NCI-H510A (cell line): ENCODE measurements at places on chromosomes 7 and 10.

GRCh38 chr10:6713716-6714115, 133.6 kb upstream of the PRKCQ start:
- DNase-seq: no peak

- DNase-seq: no peak
Observed at GRCh38 chr7:100914879-100915447, 19.3 kb upstream of the ACHE start.

GRCh38 chr10:132396494-132397035, 435 bp upstream of the PWWP2B start:
- DNase-seq: peak; percentile 53

DNA sequence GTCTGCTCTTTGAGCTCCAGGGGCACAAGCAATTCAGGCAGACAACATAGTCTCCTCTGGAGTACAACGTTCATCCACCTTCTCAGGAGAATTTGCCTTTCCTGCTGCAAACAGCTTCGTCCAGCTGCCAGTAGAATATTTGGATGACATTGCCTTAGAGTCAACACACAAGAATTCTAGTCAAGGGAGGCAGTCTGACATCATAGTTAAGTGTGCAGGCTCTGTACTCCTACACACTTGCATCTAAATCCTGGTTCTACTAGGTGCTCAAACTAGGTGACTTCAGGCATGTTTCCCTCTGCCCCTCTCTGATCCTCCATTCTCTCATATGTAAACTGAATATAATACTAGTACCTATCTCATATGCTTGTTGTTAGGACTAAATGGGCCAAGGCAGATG, 314.8 kb downstream of the HPSE2 start:
- DNase-seq: no peak

GRCh38 chr10:12428447-12429135, 79.2 kb downstream of the CAMK1D start:
- no peak for DNase-seq

GRCh38 chr7:40288827-40289226, 154.0 kb downstream of the SUGCT start:
- DNase-seq: no peak

DNA sequence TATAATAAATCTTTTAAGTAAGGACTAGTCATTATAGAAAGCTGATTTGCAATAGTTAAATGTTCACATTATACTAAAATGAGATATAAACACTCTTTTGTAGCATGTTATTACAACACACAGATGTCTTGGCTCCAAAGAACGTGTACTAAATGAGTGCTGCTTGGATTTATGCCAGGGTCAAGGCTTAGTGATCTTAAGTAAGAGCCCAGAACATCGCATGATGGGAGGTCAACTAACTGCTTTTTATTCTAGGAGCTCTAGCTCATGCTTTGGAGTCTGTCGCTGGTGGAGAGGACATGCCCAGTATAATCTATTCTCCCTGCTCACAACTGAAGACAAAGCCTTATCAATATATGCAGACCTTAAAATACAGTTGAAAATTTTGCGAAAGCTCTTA, 315.1 kb downstream of the BBS9 start:
- no peak for DNase-seq

- no peak for DNase-seq
Observed at GRCh38 chr7:36147361-36147760, 5.7 kb upstream of the EEPD1 start.

DNA sequence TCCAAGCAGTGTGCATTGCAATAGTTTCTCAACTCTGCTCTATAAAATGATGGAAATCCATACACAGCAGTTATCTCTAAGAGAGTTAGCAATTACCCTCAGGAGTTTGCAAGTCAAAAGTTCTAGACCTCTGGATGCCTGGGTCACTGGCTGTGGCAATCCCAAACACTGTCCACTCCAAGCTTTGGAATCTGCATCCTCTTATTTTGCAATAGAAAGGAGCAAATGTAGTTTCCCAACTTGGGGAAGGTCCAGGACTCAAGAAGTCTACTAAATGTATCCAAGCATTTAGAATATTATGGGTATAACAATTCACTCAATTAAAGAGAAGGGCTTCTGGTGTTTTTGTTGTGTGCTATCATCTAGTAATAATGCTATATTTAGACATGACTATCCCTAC, 131.3 kb upstream of the NRP1 start:
- DNase-seq: no peak

- no peak for DNase-seq
Observed at GRCh38 chr7:78443811-78444210, 645.2 kb downstream of the PHTF2 start.

DNA sequence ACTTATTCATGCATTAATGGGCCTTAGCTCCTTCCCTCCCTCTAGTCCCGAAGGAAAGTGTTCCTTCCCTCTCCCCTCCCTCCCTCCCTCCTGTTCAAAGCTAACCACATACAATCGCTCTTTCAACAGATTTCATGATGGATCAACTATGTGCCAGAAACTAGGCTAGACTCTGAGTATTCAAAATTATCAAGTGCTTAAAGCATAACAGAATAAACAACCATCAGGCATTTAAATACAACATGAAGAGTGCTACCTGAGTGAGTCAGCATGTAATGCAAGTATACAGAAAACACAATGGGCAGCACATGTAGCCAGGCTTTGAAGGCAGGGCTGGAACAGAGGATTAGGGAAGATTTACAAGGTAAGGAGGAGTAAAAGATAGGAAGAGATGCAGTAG, 11.3 kb downstream of the CHCHD3 start:
- DNase-seq: no peak

DNA sequence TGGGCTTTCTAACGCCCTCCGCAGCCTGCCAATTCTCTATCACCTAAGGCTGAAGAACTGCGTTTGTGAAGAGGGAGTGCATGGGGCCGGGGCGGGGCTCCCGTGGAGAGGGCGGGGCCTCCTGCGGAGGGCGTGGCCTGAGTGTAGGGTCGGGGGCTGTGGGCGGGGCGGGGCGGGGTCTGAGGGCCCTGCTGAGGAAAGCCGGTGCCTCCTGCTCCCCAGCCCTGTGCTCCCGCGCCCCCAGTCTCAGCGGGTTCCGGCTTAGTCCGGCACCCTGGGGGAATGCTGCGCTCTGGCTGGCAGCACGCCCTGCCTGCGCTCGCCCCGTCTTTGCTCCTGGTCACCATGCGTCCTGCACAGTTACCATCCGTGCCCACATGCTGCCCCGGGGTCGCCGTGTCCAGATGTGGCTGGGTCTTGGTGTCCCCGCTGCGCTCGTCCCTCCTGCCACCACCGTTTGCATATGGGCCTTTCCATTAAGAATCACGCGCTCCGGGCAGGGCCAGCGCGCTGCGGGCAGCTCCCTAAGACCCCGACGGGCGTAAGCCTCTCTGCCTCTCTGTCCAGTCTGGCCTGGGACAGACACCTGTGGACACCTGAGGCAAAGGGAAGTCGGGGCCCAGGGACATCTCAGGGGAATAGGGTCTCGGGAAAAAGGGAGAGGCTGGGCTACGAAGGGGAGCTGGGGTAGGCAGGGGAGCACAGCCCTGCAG, 144.0 kb upstream of the RET start:
- no peak for DNase-seq

- no peak for DNase-seq
Observed at GRCh38 chr10:71349406-71349805, 30.3 kb downstream of the SLC29A3 start.

DNA sequence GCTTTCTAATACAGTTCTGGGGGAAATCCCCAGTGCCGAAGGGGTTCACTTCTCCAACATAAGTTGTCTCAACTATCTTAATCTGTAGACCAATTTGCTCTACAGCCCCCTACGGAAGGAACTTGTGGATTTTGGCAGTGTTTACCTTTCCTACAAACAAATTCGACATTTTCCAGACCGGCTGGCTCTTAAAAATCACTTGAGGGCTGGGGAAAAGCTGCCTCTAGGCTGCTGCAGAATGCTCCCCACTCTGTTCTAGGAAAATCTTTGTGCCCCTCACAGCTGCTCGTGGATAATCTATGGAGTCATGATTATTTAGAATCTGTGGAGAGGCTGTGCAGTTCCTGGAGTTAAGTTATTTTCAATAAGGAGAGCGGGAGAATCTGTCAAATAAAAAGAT, 474.6 kb upstream of the FZD8 start:
- DNase-seq: no peak

- DNase-seq: peak; percentile 86
Observed at GRCh38 chr7:44391171-44391570, 65.8 kb upstream of the CAMK2B start.

DNA sequence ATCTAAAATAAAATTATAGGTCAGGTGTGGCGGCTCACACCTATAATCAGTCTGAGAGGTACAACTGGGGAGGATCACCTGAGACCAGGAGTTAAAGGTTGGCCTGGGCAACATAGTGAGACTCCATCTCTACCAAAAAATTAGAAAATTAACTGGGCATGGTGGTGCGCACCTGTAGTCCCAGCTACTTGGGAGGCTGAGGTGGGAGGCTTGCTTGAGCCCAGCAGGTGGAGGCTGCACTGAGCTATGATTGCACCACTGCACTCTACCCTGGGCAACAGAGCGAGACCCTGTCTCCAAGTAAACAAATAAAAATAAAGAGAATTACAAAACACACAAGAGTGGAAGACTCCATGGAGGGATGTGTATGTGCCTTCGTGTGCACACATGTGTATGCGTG, 171.5 kb downstream of the PARD3 start:
- DNase-seq: no peak

GRCh38 chr10:85641479-85642009, 725.1 kb downstream of the GRID1 start:
- DNase-seq: no peak

- no peak for DNase-seq
Observed at GRCh38 chr10:68666280-68666760, 54.7 kb upstream of the CCAR1 start.

GRCh38 chr10:59006511-59007306, 169.7 kb upstream of the PHYHIPL start:
- no peak for DNase-seq

- DNase-seq: no peak
Observed at GRCh38 chr7:151468217-151469018, 28.5 kb upstream of the CRYGN start.

GRCh38 chr7:582931-583330, 63.3 kb upstream of the PDGFA start:
- DNase-seq: no peak

DNA sequence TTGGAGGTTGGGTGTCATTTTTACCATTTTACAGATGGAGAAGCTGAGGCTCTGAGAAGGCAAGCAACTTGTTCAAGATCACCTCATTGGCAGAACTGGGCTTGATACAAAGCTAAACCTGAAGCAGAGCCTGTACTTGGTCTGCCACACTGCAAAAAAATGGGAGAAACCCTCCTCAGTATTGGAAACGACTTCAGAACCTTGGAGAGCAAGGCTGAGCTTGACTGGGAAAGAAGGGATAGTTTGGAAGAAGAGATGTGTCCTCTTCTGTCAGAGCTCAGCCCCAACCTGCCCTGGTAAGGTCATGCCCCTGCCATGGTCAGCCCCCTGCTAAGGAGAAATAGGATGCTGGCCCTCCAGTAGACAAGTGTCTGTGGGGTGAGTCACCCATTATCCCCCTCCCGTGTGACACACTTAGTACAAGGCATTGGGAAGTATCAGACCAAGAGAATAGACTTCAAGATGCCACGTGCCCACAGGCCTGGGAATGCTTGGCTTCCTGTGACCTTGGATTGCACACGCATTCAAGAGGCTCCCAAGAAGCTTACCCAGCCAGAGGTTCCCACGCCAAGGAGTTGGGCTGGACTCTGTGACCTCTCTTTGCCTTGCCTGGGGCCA, 56.2 kb upstream of the SMNDC1 start:
- DNase-seq: no peak

GRCh38 chr10:110379831-110380230, 75.1 kb upstream of the SMNDC1 start:
- no peak for DNase-seq

GRCh38 chr10:1523221-1523620, 214.1 kb downstream of the ADARB2 start:
- DNase-seq: no peak

GRCh38 chr10:130928306-130928705, 383.2 kb downstream of the TCERG1L start:
- no peak for DNase-seq

GRCh38 chr7:108236681-108237415, 106.7 kb upstream of the LAMB4 start:
- no peak for DNase-seq

DNA sequence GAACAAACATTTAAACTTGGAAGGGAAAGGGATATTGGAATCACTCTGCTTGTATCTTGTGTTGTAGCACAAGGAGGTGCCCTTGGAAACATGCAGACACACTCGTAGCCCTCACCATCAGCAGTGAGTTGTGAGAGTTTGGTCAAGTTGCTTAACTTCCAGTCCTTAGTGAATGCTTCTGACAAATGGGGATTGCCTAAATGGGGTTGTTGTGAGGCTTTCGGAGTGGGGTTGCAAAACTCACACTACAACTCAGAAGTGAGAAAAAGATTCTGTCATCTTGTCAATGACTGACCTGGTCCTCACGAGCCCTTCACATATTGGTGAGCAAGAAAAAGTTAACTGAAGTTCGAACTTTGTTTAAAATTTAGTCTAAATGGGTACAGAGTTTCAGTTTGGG, 29.0 kb upstream of the GSDME start:
- no peak for DNase-seq

- DNase-seq: no peak
Observed at GRCh38 chr10:119483839-119484238, 58.7 kb downstream of the RGS10 start.

- no peak for DNase-seq
Observed at GRCh38 chr7:65938336-65938895, 43.6 kb downstream of the GUSB start.

DNA sequence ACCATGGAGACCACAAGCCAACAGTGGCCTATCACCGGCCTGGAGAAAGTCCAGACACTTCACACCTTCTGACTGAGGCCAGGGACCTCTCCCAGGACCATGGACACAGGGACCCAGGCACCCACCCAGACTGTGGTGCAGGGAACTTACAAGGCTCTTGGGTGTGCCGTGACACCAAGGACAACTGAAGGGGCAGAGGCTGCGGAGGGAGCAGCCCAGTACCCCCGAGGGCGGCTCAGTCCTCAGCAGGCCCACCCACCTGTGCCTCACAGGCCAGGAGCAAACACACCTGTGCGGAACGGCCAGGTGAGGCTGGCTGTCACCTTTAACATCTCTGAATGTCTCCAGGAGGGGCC, 182.3 kb downstream of the MAD1L1 start:
- no peak for DNase-seq
